ENCODE measurements at places on chromosomes 3 and 15.

- DNase-seq: no peak
Observed at GRCh38 chr3:175839366-175840005, 980.4 kb downstream of the NAALADL2 start.

DNA sequence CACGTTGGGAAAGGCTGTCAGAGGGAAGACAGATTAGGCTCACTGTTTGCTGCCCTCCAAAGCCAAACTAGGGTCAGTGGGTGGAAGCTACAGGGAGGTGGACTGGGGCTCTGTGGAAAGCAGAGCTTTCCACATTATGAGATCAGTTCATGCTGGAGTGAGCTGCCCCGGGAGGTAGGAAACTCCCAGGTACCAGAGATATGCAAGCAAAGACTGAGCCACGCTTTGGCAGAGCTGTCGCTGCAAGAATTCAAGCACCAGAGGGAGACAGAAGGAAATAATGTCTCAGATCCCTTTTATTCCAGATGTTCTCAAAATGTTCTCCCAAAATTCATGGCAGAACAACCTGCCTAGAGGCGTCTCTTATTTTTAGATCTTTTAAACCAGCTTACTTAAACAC lies 286.6 kb downstream of the WDR72 start:
- DNase-seq: no peak

GRCh38 chr3:40557575-40558161 lies 32.9 kb downstream of the ZNF621 start:
- no peak for DNase-seq

DNA sequence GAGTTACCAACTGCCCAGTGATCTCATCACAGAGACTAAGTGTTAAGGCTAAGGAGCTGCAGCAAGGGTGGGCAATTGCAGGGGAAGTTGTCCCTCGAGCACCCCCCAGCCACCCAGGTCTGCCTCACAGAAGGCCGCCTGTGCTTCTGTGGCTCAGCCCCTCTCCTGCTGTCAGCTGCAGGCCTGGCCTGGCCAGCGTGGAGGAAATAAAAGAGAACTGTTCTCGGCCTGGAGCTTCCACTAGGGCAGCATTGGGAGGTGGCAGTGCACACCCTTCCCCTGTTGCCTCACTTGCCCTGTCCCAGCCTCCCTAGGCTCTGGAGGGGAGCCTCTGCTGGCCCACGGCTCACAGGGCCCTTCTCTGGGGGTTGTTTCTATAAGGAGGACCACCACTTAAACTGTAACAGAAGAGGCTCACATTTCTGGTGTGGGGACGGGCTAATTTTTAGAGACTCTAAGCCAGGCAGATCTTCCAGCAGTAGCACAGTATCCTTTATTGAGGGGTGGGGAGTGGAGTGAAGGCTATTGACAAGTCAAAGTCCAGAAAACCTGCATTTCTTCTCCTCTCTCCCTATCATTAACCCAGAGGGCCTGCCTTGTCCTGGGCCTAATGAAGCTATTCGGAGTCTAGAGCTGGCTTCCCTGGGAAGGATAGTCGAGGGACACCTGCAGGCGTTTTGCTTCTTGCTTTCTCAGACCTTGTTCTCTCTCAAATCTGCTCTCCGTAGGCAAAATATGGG lies 75.6 kb upstream of the ADPGK start:
- peak; percentile 50 for DNase-seq

DNA sequence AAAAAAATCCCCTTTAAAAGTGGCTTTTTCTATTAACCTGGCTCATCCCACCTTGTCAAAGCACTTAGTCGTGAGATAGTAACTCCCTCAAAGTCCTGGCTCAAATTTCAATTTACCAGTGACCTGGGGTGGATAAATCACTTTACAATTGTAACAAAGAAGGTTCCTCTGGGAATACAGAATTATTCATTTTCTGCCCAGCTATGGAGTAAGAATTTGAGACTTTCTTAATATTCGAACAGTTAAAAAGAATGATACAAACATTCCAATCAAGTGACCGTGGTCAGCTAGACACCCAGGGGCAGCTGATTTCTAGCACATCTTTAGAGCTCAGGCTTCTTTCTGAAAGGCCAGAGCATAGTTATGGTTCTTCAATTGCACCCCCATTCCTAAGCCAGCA lies 291.0 kb upstream of the TGFBR2 start:
- no peak for DNase-seq

- peak; percentile 32 for DNase-seq
Observed at GRCh38 chr3:33915796-33916546, 117.5 kb downstream of the PDCD6IP start.

DNA sequence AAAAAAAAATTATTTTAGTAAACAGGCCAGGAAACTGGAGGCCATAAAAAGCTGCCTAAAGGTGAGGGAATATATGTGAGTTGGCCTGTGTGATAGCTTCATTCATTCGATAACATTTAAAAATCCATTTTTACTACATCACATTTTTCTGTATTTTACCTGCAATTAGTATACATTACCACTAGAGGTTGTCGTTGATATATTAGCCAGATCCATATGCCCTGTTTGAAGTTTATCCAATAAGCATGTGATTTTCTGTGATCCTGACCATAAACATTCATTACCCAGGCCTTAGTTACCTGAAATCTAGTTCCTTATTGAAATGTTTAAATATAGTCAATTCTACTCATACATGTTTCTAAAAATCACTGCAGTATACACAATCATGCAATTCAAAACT lies 71.4 kb downstream of the ARNT2 start:
- DNase-seq: no peak
